Stimulated activated CD4-positive, alpha-beta T cell treated with anti-CD3 and anti-CD28 coated beads, Interleukin-15, amount 100 ng/mL, for 48 hours (primary cell): ENCODE measurements at places on chromosomes 3 and 15.

- no peak for DNase-seq
Observed at GRCh38 chr15:56038015-56038414, 44.6 kb upstream of the NEDD4 start.

DNA sequence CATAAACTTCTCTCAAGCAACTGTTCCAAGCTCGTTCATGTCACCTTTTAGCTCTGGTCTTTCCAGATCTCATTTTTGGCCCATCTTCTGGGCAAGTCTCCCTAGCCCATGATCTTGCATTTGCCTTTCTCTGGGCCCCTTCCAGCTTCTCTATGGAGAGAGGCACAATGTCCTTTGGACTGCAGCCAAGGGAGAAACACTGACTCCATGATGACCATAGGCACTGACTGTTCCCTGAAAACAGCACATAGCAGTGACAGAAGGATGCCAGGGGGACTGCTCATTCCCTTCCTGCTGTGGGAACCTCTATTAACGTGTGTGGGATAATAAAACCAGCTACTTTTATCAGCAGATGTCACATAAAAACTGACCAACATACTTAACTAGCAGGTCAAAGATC is 60.3 kb downstream of the STRIT1 start:
- DNase-seq, result no peak

DNA sequence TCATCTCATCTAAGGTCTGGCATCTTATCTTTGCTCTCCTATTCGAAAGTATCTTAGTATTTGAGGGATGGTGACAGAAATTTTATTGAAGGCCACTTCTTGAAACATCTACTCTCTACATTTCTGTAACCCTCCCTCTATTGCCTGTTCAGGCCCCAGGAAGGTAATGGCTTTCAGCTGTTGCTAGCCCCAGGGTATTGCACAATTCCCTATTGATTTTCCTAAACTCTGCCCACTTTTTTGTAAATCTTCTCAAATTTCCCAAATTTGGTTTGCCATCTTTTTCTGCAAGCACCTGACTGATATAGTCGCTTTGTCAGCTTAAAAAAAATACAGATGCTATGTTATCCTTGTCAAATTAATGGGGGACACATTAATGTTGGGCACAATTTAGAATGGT is 242.1 kb downstream of the RAP2B start:
- no peak for DNase-seq

DNA sequence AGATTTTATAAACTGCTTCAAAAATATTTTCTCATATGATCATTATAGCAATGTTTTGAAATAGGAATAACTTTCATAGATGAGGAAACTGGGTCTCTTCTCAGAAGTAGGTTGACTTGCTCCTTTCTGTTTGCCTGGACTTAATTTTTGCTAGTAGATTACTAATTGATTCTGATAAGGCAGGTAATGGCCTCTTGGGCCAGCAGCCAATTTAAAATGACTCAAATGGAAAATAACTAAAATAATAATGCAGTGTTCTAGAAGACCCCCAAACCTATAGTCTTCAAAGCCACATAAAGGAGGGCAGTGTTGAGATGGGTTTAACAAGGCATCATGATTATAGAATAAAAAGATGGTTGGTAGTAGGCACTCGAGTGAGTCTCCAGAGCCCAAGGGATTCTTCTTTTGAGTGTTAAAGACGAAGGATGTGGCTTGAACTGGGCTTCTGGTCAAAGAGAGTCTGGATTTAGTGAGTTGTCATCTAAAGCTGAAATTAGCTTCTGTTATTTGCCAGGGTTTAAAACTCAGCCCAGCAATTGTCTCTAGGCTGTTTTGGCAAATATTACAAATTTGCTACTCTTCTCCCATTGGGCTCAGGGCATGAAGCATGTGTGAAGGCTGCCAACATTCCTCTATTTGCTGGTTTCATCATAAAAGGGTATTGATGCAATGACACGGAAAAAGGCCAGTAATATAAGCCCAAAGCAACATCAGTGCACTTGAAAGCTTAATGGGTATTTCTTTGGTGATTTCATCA is 297.1 kb upstream of the MEIS2 start:
- no peak for DNase-seq

DNA sequence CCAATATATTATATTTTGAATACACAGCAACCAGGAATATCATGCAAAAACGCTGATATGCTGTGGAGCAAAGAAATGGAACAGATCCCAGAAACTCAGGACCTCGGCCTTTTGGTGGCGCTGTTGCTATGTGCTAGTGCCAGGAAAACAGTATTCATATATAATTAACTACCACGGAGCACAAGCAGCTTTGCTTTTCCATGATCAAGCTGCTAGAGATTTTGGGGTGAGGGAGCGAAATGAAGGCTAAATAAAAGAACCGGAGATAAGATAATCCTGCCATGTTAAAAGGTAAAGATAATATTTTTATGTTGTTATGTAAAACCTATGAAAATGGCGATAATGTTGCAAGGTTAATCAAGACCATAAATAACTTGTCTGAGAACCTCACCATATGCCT is 157.7 kb upstream of the FAM3D start:
- peak; percentile 10 for DNase-seq

- no peak for DNase-seq
Observed at GRCh38 chr3:22691407-22691806, 511.7 kb upstream of the UBE2E2 start.

- DNase-seq, result no peak
Observed at GRCh38 chr3:148100476-148100875, 597.2 kb upstream of the AGTR1 start.

DNA sequence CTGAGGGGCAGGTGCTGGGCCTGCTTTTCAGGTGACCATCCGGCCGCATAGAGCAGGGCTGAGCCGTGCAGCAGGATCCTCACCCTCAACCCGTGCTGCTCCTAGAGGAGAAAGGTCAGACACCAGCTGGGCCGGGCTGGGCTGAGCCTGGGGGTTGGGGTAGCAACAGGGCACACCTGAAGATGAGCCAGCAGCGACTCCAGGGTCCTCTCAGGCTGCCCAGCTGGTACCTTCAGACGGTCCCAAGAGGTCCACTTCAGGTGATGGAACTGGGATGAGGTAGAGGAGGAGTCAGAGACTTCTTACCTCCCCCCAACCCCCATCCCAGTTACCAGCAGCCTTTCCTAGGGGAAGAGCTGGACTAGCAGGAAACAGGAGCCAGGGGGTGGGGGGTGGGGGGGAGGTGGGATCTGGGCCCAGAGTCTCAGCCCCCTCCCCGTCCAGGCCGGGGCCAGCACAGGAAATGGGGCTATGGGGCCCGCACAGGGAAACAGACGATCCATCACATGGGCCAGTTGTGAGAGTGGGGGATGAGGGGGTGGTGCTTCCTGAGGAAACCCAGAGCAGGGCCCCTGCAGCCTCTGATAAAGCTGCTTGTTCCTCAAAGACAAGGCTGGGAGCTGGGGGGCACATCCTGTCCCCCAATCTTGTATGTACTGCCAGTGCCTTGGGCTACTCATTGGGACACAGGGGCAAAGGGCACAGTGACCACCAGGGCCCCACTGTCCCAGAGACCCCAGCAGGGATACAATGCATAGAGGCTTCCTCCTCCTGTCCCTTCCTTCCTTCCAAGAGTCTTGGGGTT is 3.0 kb downstream of the INKA1 start:
- DNase-seq, result no peak

DNA sequence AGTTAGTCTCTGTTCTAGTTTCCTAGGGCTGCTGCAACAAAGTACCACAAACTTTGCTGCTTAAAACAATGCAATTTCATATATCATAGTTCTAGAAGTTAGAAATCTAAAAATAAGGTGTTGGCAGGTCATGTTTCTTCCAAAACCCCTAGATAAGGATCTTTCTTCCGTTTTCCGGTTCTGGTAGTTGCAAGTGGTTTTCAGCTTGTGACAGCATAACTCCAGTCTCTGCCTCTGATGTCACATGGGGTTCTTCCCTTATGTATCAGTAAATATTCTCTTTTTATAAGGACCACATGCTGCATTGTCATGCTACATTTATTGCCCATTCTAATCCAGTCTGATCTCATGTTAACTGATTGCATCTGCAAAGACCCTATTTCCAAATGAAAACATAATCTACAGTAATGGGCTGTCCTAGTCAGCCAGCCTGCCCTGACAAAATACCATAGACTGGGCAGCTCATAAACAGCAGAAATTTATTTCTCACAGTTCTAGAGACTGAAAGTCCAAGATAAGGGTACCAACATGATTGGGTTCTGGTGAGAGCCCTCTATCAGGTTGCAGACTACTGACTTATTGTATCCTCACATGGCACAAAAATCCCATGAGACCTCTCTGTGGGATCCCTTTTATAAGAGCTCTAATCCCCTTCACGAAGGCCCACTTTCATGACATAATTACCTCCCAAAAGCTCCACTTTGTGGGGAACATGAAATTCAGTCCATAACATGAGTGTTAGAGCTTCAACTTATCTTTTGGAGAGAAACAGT is 642.0 kb upstream of the NAALADL2 start:
- no peak for DNase-seq

- no peak for DNase-seq
Observed at GRCh38 chr15:64337761-64338160, 18.2 kb downstream of the CSNK1G1 start.

DNA sequence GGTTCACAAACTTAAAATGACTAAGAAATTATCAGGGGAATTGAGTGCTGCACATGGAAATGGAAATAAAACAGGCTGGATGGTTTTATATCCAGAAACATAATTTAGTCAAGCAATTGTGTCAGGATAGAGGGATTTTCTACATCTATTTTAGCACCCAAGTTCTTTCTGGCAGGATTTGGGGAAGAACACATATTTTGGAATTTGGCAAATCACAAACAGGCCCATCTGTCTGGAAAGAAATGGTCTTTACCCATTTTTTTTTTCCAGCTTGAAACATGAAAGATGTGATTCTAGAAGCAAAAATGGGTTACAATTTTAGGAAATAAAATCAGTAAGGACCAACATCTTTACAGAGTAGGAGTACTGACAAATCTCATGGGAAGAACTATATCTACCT is 14.4 kb upstream of the UNC13C start:
- no peak for DNase-seq

DNA sequence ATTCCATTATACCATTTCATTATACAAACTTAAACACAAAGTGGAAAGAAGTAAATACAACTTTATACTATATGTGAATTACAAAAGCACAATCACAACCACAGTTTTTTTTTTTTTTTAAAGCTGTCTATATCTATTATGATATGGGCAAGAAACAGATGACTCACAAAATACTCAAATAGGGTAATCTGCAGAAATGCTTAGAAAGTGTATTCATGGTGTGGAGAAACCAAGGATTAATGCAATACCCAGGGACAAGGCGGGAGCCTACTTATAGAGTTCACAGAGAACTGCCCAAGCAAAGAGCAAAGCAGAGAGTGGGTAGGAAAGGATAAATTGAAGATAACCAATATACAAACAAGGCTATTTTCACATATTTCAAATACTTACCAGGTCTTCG is 332.0 kb downstream of the FHIT start:
- DNase-seq, result no peak

DNA sequence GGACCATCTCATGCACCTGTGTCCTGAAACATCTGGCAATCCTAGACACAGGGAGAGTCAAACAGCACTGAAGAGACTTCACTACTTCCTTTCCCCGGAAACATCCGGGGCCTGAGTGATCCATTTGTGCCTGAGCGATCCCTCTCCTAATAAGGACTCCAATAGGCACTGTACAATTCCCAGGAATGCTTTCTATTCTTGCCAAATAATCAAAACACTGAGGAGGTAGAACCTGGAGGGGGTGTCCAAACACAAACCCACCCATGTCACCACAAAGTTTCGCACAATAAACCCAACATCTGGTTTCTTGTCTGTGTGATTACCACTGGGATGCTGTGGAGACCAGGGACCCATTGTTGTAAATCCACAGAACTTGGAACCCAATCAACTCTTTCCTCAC is 205.0 kb downstream of the OPA1 start:
- DNase-seq, result no peak

DNA sequence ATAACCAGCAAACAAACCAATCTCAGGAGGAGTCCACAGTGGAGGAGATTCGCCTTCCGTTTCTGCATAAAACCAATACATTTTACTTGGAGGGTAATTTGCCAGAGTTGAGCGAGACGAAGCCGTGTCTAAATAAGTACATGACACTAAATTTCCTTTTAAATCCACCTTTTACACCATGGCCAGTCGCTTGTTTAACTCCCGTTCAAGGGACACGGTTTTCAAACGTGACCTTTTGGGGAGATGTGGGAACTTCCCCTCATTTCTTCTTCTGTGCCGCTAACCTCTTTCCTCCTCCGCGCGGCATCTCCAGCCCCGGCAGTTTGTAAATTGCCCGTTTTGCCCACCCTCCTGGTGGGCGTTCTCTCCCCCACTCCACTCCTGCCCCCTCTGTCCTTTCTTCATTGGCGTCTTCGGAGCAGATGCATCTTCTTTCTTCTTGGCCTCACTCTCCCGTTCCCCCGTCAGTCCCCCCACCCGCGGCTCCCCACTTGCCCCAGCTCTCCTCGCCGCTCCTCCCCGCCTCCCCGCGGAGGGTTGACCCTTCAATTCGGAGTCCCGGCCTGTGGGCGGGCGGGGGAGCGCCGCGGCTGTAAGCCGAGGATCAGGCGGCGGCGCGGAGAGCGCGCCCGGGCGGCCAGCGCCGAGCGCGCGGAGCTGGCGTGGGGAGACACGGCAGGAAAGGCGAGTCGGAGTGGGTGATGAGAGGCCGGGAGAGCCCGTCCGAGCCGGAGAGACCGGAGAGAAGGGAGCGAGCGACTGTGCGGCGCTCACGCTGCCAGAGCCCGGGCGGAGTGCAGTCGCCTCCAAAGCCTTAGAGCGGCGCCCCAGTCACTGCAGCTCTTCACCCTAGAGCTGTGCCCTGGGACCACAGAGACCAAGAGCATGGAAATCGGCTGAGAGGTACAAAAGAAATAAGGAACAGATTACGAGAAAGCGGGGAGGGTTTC is at the start of gene NLGN1:
NLGN1 (plus strand) TSS at position 584 of the 950 bp plus-strand sequence.
- DNase-seq, result no peak

- DNase-seq, result no peak
Observed at GRCh38 chr3:193795062-193795690, 202.2 kb downstream of the OPA1 start.

DNA sequence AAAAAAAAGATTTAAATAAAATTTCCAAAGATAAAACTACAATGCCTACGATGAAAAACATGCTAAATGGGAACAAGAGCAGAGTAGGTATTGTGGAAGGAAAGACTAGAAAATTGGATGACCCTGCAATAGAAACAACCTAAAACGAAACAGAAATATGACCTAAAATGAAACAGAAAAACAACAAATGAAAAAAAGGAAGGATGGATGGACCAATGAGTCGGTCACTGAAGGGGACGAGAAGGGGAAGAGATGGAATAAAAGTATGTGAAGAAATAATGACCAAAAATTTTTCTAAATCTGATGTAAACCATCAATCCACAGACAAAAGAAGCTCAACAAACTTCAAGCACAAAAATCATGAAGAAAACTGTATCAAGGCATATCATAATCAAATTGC is 44.8 kb downstream of the TBC1D2B start:
- DNase-seq, result no peak

- DNase-seq, result no peak
Observed at GRCh38 chr3:194974468-194975135, 288.9 kb downstream of the FAM43A start.

GRCh38 chr3:187498211-187498724 is 130.1 kb downstream of the RTP4 start:
- DNase-seq, result no peak
